ENCODE measurements at places on chromosomes 3 and 15. TPM values are rescaled to one million over a fixed set of nuclear protein-coding genes. Genes with fewer than 3 reads are reported as not detected.
A peak's percentile ranks its signal among the peaks of the same experiment; 100 is the strongest.

NANOGP8 gene
- 1.2 TPM for total RNA-seq

TNFAIP8L3 gene
- 11.2 TPM for total RNA-seq

KY gene
- 2.1 TPM for total RNA-seq

A4GNT gene
- not detected for total RNA-seq

CSTA gene
- 18.1 TPM for total RNA-seq

WDR48 gene
- 39.8 TPM for total RNA-seq

DNA sequence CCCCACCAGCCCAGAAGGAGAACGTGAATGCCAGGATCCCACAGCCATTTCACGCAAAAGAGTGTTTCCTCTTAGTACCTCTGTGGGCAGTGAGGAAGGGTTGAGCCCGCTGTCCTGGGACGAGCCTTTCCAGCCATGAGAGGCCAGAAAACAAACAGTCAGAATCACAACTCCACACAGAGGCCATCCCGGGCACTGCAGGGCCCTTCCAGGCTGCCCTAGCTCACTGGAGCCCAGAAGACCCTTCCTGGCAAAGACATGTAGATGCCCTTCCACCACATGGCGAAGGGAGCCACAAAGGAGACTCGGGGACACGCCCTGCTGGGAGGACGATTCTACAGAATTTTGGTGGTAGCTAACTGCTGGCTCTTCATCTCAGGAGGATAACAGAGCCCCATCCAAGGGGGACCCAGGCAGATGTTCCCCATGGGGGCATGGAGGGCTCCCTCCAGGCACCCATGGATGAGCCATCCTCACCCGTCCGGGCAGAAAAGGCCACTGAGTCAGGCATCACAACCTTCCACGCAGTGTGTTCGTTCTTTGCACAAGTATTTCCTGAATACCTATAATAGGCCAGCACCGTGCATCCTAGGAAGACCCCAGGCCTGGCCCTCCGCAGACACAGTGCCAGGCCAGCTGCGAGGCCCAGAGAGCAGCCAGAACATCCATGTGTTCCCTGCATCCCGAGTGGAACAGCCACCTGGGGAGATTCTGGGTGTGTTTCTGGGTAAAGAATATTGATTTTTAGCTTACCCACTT lies 47.2 kb downstream of the SLC12A8 start:
- peak; percentile 95 for DNase-seq

GRCh38 chr3:141538568-141539240 lies 51.9 kb downstream of the RASA2 start:
- no peak for DNase-seq

GRCh38 chr3:131393051-131393450 lies 11.5 kb downstream of the NUDT16 start:
- no peak for DNase-seq

DNA sequence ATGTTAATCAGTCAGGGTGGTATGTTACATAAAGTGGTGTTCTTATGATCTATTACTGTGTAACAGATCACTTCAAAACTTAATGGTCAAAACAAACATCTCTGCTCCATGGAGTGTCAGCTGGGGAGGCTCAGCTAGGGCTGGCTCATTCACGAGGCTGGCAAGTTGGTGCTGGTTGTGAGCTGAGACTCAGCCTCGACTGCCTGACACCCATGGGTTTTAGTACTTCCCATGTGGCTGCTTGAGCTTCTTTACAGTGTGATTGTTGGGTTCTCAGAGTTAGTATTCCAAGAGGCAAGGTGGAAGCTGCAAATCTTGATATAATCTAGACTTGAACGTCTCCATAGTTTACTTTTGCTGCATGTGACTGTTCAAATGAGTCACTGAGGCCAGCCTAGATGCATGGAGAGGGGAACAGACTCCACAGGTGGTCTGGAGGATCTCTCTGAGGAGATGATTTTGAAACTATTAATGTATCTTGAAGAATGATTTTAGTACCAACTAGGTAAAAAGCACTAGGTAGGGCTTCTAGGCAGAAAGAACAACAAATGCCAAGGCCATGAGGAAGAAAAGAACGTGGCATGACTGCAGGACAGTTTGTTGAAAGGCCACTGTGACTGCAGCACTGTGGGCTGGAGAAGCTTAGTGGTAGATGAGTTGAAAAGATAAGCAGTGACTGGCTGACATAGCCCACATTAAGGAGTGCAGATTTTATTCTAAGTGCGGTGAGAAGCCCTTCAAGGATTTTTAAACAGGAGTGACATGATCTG lies 281.1 kb upstream of the PROK2 start:
- no peak for DNase-seq

GRCh38 chr3:129245141-129245540 lies 4.3 kb upstream of the COPG1 start:
- peak; percentile 26 for DNase-seq

DNA sequence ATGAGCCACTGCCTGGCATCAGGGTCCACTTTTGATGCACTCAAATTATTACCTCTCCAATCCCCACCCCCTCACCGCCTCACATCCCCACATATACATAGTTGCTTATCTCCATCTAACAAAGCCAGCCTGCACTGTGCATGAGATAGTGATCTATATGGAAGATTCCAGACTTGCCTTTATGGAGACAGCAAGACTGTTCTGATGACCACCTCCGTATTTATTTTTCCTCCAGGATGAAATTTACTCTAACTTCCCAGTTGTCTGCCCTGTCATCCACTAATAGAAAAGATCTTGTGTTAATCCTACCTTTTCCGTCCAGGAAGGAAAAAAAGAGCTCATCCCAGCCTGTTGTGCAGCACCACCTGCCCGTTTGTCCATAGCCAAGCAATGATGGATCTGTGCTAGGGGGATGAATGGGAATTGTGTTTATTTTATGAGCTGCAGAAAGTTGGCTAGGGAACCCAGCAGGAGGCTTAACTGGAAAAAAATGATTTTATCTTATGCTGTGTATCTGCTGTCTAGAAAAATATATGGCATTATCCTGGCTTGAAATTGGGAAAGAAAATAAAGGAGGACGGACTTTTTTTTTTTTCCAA lies 114.5 kb downstream of the CD47 start:
- DNase-seq: no peak

DNA sequence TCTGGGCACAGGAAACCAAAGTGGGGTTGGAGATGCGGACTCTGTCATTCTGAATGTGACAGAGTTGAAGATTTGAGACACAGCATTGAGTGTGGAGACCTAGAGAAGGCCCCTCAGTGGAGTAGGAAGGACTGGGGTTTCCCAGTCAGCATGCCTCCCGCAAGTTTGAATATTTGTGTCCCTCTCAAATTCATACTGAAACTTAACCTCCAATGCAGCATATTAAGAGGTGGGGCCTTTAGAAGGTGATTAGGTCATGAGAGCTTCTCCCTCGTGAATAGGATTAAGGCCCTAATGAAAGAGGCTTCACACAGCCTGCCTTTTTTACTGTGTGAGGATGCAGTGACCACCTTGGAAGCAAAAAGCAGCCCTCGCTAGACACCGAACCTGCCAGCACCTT lies 8.0 kb downstream of the HDDC3 start:
- DNase-seq: peak; percentile 27

DNA sequence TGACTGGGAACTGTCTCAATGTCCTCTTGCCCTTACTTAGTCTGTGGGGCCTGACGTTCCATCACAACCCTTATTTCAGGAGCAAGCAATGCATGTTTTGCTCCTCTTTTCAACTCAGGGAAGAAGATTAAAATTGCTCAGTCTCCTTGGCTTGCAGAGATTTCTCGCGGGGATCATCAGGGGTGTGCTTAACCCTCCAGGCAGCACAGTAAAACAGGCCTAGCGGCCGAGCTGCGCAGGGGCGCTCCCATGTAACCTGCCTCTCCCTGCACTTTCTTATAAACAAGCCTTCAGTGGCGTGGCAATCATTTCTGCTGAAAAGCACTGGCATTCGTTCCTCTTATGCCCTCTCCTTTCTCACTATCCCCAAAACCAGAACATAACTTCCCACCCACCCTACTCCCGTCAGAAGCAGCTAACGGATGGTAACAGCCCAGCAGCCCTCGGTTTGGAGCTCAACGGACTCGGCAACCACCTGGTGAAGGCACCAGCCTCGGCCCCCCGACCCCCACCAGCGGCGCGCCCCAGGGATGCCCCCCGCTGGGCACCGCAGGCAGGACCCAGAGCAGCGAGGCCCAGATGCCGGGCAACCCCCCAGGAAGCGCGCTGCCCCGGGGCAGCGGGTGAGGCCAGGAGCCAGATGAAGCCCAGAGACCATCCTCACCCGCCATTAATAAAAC lies 1.1 kb downstream of the MCF2L2 start:
- DNase-seq: no peak

GRCh38 chr3:44060164-44060563 lies 181.5 kb upstream of the TOPAZ1 start:
- DNase-seq: no peak

DNA sequence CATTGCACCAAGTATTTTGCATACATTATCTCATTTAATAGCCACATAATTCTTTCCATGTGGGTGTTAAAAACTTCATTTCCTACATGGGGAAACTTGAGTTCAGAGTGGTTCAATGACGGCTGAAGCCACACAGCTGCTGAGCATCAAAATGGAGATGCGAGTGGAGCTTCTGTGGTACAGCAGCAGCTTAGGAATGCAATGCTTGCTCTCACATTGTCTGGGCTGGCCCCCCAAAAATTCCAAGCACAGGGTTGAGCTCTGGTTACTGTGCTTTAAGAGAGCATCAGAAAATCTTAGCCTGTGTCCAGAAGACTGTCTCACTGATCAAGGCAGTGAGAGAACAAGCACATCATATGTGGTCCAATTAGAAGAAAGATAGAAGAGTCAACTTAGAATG lies 57.4 kb upstream of the GADL1 start:
- no peak for DNase-seq

GRCh38 chr3:30426293-30426993 lies 180.0 kb upstream of the TGFBR2 start:
- peak; percentile 51 for DNase-seq

DNA sequence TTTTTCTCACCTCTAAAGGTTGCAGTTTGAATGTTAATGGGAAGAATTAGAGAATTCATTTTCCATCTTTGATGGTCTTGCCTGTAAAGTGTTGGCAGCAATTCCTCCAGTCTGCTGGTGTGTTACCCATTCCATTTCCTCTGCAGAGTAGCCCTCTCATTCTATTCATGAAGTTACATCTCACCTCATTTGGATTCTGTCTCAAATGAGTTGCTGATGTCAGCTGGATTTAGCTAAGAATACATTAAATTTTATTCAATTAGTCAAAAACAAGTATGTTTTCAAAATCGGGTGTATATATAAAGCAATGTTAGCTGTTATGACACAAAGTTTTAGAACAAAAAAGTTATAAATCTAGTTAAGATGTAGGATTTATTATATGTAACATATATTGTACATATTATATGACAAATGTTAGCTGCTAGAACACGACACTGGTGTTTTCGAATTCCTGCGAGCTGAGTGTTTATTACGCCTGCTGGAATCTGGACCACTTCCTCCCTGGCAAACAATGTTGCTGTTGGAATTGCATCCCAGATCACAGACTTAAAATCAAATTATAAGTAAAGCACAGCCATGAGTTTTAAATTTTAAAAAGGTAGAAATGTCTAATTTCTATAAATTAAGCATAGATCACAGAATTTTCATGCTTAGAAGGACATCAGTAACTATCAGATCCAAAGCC lies 516.2 kb downstream of the OCA2 start:
- no peak for DNase-seq

- DNase-seq: peak; percentile 90
Measured at GRCh38 chr3:81302045-81302444, 459.4 kb downstream of the GBE1 start.

DNA sequence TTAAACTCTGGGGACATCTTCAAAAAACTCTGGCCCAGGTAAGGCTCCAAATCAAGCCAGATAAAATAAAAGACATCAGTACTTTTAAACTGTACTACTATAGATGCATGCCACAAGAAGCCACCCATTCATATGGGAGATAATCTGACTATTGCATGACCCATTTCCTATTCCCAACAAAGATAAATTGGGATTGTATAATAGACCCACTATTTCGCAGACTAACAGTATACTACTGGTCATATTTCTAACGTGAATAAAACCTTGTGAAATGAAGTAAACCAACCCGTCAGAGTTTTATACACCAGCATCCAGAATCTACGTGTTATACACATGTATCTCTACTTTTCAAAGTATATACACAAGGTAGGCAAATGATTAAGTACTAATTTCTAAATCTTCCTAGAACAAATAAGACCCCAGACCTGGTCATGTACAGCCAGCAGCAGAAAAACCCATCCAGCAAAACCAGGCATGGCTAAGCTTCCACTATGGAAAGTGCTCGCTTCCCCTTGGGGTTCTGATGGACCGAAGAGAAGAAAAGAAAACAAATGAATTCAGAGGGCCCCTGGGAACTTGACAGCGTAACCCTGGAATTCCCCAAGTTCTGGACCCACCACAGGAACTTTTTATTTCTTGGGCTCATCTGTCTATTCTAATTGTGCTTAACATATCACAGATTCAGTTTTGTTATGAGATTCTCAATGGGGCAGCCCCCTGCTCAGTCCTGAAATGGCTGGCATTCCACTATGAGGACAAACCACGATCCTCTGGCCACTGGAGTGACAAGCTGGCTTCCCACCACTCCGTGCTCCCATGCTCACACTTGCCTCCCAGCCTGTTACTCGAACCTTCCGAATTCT lies 69.1 kb downstream of the MB21D2 start:
- no peak for DNase-seq

DNA sequence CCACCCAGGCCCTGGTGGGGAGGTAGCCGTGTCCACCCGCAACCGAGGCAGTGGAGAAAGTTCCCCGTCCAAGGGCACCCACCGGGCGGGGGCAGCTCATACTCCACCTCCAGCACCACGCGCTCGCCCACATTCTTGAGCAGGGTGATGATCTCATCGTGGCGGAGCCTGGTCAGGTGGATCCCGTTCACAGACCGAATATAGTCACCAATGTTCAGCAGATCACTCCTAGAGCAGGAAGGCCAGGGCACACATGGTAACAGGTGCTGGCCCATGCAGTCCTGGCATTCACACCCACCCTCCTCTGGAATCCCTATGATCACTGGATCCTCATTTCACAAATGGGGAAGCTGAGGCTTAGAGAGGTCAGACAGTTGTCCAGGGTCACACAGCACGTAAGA lies 15.8 kb downstream of the GRIP2 start:
- DNase-seq: no peak

- DNase-seq: peak; percentile 34
Measured at GRCh38 chr3:153029350-153029749, 132.7 kb upstream of the RAP2B start.

DNA sequence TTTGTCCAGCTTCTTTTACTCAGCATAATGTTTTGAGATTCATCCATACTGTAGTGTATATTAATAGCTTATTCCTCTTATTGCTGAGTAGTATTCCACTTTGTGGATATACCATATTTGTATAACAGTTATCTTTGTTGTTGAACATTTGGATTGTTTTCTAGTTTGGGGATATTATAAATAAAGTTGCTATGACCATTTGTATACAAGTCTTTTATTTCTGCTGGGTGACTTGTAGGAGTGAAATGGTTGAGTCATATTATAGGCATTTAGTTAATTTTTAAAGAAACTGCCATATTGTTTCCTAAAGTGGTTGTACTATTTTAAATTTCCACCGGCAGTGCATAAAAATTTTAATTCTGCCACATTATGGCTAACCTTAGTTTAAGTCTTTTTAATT lies 53.4 kb downstream of the RPL39L start:
- no peak for DNase-seq
